Activated T-cell treated with anti-CD3 and anti-CD28 coated beads, Interleukin-2, amount 50 U/mL, for 4 hours (primary cell): ENCODE measurements at places on chromosomes 5 and 9. TPM values are rescaled to one million over a fixed set of nuclear protein-coding genes. Genes with fewer than 3 reads are reported as not detected.

The NUTM2G gene
- not detected for total RNA-seq

The MYMK gene
- total RNA-seq: not detected

The LEAP2 gene
- 2.1 TPM for total RNA-seq

The ARL14EPL gene
- total RNA-seq: not detected

The RASEF gene
- total RNA-seq: 0.05 TPM

The CMBL gene
- 0.94 TPM for total RNA-seq

The TMEM171 gene
- total RNA-seq: not detected

The CDH10 gene
- not detected for total RNA-seq

The C1QTNF2 gene
- total RNA-seq: not detected

The GPX3 gene
- total RNA-seq: 1.0 TPM

The SLC6A19 gene
- not detected for total RNA-seq

The GAS1 gene
- total RNA-seq: 0.41 TPM

The MLANA gene
- not detected for total RNA-seq
